ENCODE measurements at places on chromosomes 16 and 17.

DNA sequence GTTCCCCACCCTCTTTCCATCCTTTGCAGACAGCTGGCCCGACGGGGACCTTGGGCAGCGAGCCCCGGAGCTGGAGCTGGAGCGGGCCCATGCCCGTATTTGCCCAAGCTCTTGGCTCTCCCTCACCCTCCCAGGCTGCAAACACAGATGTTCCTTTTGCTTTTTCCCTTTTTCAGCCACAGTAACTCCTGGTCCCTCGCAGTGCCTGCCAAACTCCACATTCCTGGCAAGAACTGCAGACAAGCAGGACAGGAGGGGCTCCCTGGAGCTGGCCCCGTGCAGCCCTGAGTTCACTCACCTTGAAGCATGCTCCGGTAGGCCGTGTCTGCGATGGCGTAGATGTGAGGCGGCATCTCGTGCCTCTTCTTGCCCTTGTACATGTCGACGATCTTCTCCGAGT lies 33.9 kb downstream of the MYH11 start:
- no peak for DNase-seq

DNA sequence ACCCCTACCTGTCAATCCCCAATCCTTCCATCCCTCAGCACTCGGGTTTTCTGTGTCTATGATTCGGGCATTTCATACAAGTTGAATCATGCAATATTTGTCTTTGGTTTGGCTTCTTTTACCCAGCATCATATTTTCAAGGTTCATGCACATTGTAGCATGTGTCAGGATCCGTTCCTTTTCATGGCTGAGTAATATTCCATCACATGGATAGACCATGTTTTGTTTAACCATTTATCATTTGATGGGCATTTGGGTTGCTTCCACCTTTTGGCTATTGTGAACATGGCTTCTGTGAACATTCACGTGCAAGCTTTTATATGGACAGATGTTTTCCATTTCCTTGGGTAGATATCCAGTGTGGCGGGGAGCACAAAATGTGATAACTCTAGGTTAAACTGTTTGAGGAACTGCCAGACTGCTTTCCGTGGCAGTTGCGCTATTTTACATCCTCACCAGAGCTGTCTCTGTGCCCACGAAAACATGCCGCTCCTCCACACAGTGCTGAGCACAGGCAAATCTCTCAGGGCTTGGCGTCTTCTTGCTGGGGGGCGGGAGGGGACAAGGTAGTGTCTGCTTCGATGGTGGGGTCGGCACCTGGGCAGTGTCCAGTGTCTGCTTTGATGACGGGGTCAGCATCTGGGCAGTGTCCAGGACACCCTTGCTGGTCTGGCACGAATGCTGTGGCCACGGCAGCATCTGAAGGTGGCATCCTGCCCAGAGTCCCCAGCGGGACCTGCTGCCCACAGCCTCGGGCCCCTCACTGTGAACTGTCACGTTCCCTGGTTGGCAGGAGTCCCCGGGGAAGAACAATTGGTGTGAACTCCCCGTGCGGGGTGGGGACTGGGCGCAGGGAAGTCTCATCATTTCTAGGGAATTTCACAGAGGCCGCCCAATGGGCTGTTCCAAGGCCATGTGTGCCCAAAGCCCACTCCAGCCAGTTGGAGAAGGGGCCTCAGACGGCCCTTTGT lies 32.4 kb upstream of the JPH3 start:
- DNase-seq = no peak

DNA sequence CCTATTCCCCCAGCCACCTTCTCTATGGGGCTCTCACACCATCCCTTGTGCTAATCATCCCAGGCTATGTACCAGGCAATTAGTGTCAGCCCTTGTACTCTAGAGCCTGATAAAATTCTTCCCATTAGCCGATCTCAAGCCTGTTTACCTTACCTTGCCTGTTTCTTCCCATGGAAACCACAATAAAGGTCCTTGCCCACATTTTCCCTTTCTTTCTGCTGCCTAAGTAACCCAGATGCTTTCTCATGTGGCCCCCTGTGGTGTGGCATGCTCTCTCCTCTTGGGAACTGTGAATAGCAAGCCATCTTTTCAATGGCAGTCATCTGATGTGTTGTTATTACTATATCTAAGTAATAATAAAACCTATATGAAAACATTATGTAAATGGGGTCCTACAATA lies 265.8 kb upstream of the ELAC2 start:
- DNase-seq = no peak

DNA sequence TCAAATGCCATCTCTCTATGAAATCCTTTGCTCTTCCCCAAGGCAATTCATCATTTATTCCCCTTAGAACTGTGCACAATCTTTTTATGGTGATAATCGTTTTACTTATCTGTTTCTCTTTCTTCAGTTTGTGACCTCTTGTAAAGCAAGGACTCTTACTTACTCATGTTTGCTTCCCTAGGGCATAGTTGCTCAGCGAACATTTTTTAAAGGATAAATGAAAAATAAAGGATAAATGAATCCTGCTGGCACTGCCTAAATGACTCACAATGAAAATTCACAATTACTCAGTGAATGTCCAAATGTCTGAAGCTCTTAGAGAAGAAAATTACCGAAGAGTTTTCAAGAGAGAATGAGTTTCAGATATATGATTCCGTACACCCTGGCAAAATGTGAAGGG lies 671.7 kb downstream of the CDH11 start:
- DNase-seq = peak; percentile 20

DNA sequence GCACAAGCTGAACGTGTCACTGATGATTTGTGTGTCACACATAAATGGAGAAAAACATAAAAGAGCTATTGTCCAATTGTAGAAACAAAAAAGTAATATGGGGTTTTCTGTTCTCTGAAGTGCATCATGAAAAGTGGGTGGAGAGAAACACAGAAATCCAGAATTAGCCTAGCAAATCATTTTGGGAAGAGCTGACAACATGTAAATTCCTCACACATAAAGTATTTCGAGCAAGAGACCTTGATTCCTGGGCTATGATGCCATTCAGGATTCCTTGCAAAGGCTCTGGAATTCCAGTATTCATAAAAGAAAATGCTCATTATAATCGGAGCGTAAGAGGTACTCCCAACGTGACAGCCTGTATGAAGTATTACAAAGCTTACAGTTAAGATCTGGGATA lies 1.1 kb downstream of the DCUN1D3 start:
- DNase-seq = peak; percentile 75
